ENCODE measurements at places on chromosomes 2 and 18.

DNA sequence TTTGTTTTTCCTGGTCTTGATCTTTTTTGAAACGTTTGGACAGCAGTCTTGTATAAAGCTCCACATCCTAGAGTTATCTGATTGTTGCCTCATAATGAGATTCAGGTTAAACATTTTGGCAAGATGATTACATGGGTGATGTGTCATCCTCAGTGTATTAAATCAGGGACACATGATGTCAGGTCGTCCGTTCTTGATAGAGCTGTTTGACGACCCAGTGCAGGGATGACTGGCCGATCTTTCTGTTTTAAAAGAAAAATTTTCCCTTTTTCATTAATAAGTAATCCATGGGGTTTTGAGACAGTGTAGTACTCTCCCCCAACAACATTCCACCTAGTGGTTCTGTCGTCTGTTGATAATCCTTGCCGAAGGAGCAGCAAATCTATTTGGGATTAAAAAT is 44.5 kb upstream of the SERPINB2 start:
- DNase-seq, result no peak

DNA sequence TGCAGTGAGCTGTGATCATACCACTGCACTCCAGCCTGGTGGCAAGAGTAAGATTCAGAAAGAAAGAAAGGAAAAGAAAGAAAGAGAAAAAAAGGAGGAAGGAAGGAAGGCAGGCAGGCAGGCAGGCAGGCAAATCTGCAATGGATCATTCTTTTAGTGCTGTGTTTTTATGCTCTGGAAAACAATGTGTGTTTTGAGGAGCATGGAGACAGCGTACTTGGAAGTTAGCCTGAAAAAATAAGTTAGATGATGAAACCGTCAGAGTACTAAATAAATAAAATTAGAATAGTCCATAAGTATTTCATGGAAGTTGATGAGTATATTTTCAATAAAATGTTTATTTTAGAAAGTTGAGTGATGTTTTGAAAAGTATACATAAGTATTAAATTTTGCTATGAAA is 366.4 kb upstream of the CDH20 start:
- DNase-seq, result no peak

- DNase-seq, result no peak
Measured at GRCh38 chr2:186281726-186282125, 204.3 kb upstream of the ZC3H15 start.

DNA sequence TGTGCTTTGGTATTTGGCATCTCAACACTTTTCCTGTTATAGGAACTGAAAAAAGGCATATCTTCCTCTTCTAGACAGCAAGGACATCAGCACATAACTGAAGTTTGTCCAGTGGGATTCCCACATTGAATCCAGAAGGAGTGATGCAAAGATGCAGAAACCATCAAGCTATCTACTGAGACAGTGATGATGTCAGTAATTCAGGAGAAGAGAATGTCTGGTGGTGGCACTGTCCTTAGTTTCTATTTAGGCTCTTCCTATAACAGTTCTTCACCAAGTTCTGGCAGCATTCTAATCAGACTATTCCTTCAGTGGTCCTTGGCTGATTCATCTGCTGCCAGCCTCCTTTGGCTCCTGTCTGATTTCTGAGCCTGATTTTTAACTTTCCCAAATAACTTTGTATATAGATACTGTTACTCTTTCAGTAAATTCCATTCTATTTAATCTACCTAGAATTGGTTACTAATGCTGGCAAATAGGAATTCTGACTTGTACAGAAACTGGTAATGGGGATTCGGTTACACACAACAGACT is 56.6 kb upstream of the AGPS start:
- no peak for DNase-seq

DNA sequence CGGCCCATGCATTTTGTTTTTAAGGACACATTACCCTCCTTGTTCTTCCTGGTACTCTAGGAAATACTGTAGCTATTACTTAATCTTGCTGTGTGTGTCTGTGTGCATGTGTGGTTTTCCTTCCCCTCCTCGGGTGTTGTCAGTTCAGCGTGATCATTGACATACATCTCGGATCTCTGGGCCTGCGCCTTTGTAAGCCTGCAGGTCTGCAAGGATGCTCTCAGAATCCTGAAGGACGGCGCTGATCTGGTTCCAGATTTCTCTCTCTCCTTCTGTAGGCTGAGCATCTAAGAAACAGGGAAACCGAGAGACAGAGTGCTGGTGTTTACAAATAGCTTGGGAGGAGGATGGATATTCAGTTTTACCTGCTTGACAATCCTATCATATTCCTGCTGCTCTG is 100.2 kb downstream of the CYRIA start:
- no peak for DNase-seq

- DNase-seq, result no peak
Measured at GRCh38 chr2:127872354-127872753, 13.4 kb downstream of the AMMECR1L start.

GRCh38 chr2:26595146-26595545 is 46.0 kb downstream of the CIB4 start:
- DNase-seq, result no peak

DNA sequence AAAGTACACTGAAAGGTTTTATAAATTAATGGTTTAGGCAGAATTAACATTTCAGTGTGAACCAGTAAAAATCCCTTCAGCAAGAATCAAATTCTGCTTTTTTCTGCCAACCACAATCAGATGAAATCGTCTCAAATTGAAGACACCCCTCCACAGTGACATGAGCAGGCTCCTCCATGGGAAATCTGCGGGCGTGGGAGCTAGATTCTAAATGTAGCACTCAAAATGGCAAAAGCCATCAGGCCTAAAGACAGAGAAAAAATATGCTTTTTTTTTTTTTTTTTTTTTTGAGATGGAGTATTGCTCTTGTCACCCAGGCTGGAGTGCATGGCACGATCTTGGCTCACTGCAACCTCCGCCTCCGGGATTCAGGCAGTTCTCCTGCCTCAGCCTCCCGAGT is 55.8 kb upstream of the MRPS9 start:
- DNase-seq, result no peak

GRCh38 chr2:146952696-146953095 is 892.1 kb upstream of the ACVR2A start:
- no peak for DNase-seq

DNA sequence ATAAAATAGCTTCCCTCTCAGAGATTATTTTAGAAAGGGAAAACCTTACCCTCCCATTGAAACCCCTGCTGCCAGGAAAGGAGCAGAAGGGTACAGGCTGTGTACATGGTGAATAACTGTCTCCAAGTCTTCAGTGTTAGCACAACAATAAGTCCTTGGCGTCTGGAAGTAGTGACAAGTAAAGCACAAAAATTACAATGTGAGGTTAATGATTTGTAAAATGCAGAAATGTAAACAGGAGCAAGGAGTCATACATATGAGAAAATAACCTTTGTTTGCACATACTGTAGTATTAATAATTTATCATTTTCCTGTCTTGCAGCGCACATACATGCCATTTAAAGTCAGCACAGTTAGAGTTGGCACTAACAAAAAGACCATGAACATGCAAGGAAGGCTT is 40.5 kb downstream of the ABHD3 start:
- no peak for DNase-seq

DNA sequence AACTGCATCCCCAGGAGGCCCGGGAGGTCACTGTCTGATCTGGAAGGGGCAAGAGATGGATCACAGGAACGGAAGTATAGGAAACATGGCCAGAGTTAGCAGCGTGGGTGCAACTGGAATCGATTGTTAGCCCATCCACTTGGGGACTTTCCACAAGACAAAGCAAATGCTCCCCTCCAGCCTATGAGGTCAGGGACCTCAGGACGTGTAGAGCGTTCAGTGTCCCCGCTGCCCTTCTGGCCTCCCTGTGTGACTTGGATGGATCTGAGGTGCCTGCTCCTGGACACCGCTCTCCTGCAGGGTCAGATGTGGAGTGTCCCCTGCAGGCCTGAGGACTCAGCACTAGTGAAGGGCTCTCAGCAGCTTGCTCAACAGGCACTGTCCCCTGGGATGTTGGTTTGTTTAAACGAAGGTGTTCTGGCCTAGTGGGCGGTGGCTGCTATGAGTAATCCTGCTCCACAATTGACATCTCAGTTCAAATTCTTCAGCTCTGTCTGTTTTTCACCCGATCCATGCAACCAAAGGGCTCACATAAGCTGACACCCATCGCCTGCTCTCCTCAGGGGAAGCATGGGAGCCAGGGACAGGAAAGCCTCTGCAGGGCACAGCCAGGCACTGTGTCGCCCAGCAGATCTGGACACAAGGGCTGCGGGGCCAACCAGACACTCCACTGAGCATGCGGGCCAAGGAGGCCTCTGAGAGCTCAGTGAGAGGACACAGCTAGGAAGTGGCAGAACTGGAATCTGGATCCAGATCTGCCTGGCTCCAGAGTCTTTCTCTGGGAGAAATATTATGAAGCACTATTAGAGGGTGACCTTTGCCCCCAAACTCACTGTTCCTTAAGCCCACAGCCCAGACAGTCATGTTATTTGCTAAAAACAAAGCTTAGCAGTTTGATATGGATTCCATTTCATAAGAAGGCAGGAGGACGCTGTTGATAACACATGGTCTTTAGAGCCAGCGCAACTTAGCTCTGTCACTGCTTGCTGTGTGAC is 78.5 kb downstream of the RHOB start:
- DNase-seq, result no peak

DNA sequence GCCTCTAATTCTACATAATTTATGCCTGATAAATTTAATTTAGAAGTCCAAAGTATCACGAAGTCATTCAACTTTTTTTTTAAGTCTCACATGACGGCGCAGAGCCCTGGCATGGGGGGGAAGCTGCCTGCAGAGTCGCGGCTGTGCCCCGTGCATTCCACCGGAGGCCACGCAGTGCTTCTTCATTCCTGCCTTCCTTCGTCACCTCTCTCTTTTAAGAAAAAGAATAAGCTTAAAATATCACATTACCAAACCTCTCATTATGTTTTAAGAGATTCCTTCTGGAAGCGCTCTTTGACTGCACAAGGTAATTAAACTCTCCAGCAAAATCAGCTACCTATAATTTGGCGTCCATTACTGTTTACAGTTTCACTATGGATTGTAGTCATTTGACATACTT is 20.3 kb upstream of the KIDINS220 start:
- no peak for DNase-seq

Data from Jurkat, Clone E6-1 (cell line).